ENCODE measurements at places on chromosomes 7 and 10.

GRCh38 chr10:101224910-101225823 lies 4.1 kb downstream of the LBX1 start:
- DNase-seq = no peak

DNA sequence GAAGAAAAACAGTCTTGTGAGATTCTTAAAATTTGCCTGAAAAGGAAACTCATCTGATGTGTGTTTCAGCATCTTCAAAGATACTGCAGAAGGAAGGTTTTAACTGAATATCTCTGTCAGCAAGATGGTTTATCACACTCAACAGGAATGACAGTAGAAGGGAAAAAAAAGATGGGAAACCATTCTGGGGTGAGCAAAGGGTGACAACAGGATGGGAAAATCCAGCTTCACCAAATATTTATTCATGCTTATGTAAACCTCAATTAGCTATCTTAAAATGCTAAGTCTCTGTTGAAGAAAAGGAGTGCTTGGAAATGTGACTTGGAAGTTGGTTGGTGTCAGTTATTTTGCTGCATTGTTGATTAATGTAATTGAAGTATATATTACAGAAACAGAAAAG lies 82.2 kb downstream of the FZD1 start:
- DNase-seq = no peak

DNA sequence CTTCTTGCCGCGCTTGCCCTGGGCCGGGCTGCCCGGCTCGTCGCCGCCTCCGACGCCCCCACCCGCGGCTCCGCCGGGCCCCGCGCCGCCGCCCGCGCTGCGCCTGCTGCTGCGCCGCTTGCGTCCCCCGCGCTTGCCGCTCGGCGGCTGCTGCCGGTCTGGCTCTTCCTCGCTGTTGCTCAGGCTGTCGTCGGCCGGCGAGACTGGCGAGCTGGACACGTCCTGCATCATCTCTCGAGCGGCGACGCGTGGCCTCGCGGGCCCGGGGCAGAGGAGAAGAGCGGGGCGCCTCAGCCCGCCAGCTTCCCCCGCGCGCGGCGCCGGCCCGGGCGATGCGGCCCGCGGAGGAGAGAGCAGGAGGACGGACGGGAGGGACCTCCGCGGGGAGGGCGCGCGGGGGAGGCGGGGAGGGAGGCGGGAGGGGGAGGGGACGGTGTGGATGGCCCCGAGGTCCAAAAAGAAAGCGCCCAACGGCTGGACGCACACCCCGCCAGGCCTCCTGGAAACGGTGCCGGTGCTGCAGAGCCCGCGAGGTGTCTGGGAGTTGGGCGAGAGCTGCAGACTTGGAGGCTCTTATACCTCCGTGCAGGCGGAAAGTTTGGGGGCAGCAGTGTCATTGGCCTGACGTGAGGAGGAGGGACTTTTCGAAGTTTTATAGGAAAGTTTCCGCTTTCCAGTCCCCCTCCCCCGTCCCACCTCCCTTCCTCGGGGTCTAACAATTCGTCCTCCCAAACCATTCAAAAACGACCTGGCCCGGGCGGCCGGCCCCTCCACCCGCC lies at the start of gene TWIST1:
Gene TWIST1 (minus strand): TSS at position 546 of the 779 bp plus-strand sequence. CDS start 315 bp downstream, at position 231.
- DNase-seq = no peak

- no peak for DNase-seq
Observed at GRCh38 chr10:74976565-74976964, 134.9 kb upstream of the SAMD8 start.

DNA sequence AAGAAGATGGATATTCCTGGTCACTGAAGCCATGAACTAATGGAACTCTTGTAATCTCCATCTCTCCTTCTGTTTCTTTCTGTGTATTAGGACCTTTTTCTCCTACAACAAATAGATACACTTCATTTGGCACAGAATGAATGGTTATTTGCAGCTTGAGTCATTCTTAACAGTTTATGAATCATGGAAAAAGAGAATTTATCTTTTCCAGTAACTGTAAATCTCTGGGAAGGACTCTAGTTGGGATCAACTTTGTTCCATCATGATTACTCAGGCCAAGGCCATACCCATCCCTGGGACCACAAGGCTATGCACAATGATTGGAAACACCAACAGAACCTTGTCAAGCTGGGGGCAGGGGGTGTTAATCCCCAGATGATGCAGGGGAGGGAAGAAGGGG lies 36.1 kb upstream of the MDFIC start:
- DNase-seq = no peak

DNA sequence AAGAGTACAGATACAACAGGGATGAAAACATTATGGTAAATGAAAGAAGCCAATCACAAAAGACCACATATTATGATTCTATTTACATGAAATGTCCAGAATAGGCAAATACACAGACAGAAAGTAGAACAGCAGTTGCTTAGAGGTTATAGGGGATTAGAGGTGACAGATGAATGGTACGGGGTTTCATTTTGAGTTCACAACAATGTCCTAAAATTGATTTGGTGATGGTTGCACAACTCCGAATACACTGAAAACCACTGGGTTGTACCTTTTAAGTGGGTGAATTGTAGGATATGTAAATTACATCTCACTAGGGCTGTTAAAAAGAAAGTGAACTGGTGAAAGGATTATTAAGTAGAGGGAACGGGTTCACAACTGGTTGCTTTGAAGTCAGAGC lies 76.3 kb upstream of the MRLN start:
- no peak for DNase-seq

GRCh38 chr10:86929468-86930380 lies 27.7 kb downstream of the MMRN2 start:
- DNase-seq = no peak

- no peak for DNase-seq
Observed at GRCh38 chr10:44297963-44298362, 86.9 kb downstream of the CXCL12 start.

GRCh38 chr10:119190353-119190752 lies 11.7 kb upstream of the PRDX3 start:
- DNase-seq = no peak

DNA sequence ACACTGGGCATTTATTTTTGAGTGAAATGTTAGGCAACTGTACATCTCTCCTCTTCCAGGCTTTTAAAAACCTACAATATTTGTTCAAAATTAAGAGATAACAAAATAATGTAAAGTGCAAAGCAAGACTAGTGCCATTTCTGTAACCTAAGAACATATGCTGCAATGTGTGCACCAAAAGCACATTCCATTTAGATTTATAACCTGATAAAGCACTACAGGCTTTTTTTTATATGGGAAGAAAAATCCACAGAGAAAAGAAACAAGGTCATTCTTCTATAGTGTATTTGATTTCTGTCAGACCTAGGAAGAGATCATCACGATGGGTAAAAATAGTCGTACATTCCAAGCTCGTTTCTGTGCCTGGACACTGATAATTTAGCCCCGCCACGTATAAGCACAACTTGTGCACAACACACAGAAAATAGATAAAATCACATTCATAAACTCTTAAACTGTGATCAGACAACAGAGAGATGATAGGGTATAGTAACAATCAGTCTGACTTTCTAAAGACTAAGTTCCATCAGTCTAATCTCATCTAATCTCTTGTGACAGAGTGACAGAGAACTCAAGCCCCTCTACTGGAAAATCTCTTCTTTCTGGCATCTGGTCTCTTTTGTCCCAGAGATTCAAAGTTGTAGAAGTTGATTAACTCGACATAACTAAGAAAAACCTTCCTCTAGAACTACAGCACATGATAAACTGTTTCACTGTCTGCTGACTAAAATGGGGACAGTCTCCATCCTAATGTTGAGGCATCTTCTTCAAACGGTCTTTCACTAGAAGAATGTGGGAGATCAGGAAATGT lies 6.7 kb downstream of the LAMB1 start:
- DNase-seq = no peak

GRCh38 chr10:5590816-5591215 lies 66.1 kb downstream of the CALML3 start:
- no peak for DNase-seq

GRCh38 chr7:89914711-89915110 lies 239.6 kb upstream of the STEAP1 start:
- DNase-seq = no peak

GRCh38 chr10:102888048-102888447 lies 18.8 kb downstream of the AS3MT start:
- no peak for DNase-seq

DNA sequence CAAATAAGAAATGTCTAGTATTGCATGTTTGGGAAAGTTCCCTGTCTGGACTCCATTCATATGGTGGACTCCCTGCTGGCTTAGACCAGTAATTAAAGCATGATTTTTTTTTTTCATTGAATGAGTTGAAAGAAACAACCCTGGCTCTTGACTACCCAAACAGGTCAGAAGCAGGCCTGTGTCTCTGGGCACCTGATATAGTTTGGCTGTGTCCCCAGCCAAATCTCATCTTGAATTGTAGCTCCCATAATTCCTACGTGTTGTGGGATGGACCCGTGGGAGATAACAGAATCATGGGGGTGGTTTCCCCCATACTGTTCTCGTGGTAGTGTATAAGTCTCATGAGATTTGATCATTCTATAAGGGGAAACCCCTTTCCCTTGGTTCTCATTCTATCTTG lies 206.2 kb downstream of the TMEM178B start:
- no peak for DNase-seq

- DNase-seq = no peak
Observed at GRCh38 chr7:54664235-54665228, 94.5 kb downstream of the SEC61G start.

DNA sequence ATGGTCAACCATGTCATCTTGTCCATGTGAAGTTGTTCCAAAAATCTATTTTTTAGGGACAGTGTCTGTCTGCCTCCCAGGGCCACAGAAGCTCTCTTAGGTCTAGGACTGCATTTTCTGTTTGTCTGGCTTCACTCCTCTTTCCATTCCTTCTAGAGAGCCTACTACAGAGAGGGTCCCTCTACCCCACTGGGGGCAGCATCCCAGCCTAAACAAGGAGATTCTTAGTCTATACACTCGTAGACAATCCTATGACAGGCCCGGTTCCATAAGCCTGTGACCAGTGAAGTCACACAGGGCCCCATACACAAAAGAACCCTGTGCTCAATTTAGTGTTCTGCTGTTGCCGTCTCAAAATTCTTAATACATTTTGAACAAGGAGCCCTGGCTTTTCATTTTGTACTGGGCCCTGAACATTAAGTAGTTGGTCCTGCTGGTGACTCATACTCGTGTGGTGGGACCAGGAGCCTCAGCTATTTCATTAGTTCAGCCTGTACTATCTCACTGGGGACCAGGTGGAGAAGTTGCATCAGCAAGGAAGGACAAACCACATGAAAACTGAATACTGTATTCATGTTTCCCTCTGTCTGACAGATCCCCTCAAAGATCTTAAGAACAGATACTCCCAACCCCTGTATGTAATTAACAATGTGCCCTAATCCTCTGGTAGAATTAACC lies 23.5 kb upstream of the FAM180A start:
- no peak for DNase-seq

GRCh38 chr7:114417290-114417689 lies 2.7 kb downstream of the FOXP2 start:
- DNase-seq = no peak

DNA sequence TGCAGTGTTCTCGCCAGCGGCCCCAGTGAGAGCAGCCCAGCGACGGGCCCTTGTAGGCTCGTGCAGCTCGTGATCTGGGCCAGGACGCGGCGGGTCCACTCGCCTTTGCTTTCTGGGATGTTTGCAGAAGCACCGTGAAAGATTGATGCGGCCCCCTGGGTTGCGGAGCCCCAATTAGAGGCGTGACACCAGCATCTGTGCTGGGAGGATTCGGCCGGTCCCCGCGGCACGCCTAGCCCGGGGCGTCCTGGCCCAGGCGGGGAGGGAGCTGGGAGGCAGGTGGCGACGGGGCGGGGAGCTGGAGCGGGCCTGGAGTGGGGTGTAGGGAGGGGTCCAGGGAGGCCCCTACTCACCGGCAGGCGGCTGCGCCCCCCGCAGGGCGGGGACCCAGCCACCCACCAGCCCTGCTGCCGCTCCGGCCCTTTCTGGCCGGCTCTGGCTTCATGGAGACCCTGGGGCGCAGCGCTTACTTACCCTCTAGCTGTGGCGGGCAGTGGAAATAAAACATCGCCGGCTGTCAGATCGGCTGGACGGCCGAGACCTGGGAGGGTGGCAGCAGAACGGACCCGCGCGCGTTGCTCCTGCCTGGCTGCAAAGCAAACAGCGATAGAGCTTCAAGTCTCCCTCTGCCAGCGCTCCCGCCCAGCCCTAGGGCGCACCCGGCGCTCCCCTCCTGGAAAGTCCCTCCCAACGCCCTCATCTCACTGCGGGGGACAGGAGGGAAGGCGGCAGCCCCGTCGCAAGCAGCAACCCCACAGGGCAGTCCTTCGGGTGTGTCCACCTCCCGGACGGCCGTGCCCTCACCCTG lies 752 bp downstream of the DRGX start:
- DNase-seq = no peak

DNA sequence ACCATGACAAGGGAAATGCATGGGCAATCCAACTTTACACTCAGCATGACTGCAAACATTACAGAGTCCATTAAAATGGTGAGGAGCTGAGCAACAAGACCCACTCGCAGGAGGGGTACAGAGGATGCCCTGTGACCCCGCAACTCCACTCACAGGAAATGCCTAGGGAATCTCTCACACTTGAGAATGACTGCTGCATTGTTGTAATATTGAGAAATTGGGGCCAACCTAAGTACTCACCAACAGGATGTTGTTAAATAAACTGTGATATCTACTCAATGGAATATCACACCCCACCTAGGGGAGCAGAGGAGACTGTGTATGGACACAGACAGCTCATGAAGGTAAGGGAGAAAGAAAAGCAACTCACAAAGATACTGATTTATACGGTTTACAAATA lies 53.4 kb upstream of the CAMK2B start:
- no peak for DNase-seq

GRCh38 chr7:949021-949934 lies 5.2 kb downstream of the ADAP1 start:
- no peak for DNase-seq

- no peak for DNase-seq
Observed at GRCh38 chr10:119235356-119235755, 28.0 kb downstream of the GRK5 start.

DNA sequence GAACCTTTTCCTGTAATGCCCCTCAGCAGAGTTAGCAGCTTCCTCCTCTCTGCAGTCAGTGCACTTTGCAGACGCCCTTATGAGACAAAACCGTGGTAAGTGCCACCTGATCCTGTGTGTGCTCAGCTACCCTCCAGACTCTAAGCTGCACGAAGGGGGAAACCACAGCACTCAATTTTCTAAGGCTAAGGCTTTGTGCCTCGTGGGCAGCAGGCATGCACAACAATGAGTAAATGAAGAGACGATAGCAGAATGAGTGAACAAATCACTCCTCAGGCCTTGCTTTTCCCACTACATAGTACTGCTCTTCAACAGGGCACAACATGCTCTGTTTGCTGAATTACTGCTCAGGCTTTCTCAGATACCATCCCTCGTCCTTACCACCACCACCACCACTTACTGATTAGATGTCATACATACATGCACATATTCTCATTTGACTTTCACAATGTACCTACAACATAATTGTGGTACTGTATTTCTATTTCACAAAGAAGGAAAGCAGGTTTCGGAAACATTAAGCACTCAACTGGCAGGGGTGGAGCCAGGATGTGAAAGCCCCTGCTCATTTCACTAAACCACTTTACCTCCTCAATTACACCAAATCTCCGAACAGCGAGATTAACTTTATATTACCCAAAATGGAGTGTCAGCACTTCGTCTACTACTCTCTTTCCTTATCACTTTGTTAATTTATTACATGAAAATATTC lies 85.4 kb downstream of the ICA1 start:
- DNase-seq = peak; percentile 38
